Activated naive CD4-positive, alpha-beta T cell treated with anti-CD3 and anti-CD28 coated beads for 36 hours (primary cell): ENCODE measurements at places on chromosomes 11 and 22. TPM values are rescaled to one million over a fixed set of nuclear protein-coding genes. Genes with fewer than 3 reads are reported as not detected.

DNA sequence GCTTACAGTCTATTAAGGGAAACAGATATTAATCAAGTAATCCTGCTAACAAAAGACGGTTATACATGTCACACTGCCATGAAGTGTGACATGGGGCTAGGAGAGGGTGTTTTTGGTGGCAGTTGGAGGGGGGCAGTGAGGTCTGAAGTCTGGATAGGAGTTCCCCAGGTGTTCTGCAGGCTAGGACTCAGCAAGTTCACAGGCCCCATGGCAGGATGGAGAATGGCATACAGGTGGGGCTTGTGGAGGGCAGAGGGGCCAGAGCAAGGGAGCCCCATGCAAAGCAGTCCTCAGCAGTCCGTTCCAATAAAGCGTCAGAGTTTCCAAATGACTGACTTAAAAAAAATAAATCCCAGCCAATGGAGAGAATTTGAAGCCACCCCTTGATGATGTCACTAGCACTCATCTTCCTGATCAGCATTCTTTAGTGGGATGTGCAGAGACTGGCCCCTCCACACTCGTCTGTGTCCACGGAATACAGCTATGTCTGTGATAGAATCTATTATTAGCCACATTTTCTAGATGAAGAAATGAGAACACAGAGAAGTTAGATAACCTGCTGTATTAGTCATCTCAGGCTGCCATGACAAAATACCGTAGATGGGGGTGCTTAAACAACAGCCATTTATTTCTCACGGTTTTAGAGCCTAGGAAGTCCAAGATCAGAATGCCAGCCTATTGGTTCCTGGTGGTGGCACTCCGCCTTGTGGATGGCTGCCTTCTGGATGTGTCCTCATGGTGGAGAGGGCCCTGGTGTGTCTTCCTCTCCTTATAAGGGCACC is 32.6 kb downstream of the PRDM11 start:
- H3K27ac ChIP-seq, result no peak overlapping the region
- H3K4me1 ChIP-seq, result peaks cover 7% of the 10 kb centered on the region

DNA sequence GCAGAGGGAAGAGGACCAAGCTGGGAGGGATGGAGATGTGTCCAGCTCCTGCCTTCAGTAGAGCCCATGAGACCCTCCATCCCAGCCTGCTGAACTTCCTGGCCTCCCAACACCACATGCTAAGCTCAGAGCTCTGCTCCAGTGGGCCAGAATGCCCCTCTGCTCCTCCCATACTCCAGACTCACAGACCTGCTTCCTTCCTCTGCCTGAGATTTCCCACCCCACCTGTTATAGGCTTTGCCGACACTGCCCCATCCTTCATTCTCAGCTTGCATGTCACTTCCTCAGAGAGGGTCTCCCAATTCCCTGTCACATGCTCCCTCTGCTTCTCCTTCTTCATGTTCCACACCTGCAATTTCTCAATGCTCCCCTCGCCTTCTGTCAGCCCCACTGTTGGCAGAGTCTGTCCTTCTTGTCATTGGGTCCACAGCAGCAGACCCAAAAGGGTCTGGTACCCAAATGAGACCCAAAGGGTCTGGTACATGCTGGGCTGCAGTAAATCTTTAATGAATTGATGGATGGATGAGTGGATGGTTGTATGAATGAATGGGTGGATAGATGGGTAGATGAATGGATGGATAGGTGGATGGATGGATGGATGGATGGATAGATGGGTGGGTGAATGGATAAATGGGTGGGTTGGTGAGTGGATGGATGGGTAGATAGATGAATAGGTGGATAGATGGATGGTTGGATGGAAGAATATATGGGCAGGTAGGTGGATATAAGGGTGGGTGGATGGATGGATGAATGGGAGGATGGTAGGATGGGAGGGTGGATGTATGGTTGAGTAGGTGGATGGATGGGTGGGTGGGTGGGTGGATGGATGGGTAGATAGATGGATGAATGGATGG is 105.3 kb upstream of the FGF3 start:
- peaks cover 48% of the 10 kb centered on the region for H3K27me3 ChIP-seq
- H3K4me1 ChIP-seq, result peaks cover 6% of the 10 kb centered on the region
- no peak overlapping the region for H3K27ac ChIP-seq
- DNase-seq, result no peak

DNA sequence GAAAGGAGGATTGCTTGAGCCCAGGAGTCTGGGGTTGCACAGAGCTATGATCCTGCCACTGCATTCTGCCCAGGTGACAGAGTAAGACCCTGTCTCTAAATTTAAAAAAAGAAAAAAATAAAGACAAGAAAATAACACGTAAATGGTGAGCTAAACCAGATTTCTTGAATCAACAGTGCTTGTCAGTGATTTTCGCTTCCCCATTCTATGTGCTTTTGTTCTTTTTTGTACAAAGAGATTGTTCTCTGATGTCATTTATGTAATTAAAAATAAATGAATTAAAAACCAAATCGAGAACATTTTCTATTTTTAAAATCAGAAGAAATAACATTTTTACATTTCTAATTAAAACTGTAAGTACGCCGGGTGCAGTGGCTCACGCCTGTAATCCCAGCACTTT is 19.8 kb upstream of the SLC29A2 start:
- no peaks in the 10 kb centered on the region for H3K36me3 ChIP-seq
- H3K27me3 ChIP-seq, result peaks cover 8% of the 10 kb centered on the region
- peaks cover 2% of the 10 kb centered on the region for H3K4me1 ChIP-seq
- H3K4me3 ChIP-seq, result no peak overlapping the region

Gene OR6M1
- total RNA-seq, result not detected

GRCh38 chr22:45402466-45402985 is 10.9 kb downstream of the SMC1B start:
- H3K4me1 ChIP-seq, result no peaks in the 10 kb centered on the region
- no peaks in the 10 kb centered on the region for H3K27me3 ChIP-seq
- H3K27ac ChIP-seq, result no peak overlapping the region
- no peak overlapping the region for H3K4me3 ChIP-seq
